Fibroblast of skin of right biceps (primary cell): ENCODE measurements at places on chromosomes 16 and 17.
A peak's percentile ranks its signal among the peaks of the same experiment; 100 is the strongest.

DNA sequence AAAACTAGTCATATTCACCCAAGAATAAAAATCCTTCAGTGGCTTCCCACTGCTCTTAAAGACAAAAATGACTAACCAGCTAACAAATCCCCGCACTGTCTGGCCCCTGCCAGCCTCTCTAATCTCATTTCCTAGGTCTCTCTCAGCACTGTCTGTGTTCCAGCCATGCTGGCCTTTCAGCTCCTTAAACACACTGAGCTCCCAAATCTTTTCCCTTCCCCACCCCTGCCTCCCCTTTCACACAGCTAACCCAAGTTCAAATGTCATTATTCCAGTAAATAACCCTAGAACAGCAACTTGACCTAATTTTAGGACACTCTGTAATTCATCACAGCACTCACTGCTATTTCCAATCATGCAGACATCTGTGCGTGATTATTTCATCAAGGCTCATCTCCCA is 7.8 kb downstream of the SHCBP1 start:
- DNase-seq, result no peak

DNA sequence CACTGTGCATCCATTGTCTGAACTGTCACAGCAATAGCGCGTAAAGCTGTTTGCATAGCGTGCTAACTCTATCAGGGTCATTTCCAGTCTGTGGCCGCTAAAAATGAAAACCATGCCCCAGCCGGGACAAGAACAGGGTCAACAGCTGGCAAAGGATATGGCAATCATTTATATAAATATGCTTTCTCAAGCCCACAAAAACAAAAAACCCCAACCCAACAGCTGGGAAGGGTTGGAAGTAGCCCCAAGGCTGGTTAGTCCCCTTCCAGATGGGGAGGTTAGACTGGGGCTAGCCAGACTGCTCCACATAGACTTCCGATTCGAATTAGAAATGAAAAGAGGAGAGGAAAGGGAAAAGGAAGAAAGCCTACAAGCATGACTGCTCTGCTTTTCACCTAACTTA is 203.3 kb upstream of the TBX2 start:
- no peak for DNase-seq

- DNase-seq, result peak; percentile 22
Observed at GRCh38 chr16:60788631-60789030, 1247.6 kb downstream of the CDH8 start.

DNA sequence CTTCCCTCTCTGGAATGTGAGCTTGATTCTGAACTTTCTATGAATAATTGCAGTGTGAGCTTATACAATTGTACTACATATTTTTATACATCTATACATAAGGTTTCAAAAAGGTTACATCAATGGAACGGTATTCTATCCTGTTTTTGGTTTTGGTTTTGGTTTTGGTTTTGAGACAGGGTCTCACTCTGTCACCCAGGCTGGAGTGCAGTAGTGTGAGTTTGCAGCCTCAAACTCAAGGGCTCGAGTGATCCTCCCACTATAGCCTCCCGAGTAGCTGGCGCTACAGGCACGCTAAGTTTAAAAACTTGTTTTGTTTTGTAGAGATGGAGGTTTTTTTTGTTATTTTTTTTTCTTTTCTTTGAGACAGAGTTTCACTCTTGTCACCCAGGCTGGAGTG is 1.1 kb downstream of the CTRB1 start:
- no peak for DNase-seq

- DNase-seq, result peak; percentile 90
Observed at GRCh38 chr17:65560628-65561451, 608 bp downstream of the AXIN2 start.

GRCh38 chr17:38693700-38694329 is 11.3 kb upstream of the MLLT6 start:
- peak; percentile 41 for DNase-seq

GRCh38 chr17:163514-164098 is 17.8 kb downstream of the DOC2B start:
- DNase-seq, result no peak

- no peak for DNase-seq
Observed at GRCh38 chr16:67157892-67158635, 1.6 kb downstream of the TRADD start.

DNA sequence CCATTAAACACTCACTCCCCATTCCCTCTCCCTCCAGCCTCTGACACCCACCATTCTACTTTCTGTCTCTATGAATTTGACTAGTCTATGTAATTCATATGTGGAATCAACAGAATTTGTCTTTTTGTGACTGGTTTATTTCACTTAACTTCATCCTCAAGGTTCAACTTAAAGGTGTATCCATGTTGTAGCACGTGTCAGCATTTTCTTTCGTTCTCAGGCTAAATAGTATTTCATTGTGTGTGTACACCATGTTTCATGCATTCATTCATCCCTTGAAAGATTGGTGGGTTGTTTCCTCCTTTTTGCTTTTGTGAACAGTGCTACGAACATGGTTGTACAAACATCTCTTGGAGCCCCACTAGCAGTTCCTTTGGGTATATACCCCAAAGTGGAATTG is 36.0 kb downstream of the ATP2C2 start:
- no peak for DNase-seq

DNA sequence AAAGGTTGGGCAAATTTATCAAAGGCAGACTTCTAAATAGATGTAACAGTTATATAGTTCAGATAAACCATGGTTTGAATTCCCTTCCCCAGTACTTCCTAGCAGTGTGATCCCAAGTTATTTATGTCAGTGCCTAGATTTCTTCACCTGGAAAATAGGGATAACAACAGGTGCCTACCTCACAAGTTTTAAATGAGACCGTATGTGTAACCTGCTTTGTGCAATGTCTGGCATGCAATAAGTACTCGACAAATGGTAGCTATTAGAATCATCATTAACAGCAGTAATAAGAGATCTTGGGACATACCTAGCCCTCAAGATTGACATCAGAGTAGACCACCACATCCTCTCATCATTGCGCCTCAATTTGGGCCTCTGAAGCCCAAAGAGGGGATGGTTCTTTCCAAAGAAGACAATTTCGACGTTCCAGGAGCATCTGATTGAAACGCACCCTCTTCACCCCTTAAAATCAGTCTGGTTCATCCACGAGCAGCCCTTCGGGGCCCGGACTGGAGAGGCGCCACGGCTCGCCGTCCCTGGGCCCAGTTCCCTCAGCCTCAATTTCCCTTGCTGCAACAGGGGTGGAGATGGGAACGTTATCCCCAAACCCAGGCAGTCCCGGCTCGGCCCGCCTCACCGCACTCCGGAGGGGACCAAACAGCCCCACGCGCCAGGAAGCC is 541 bp downstream of the ACACA start:
- DNase-seq, result no peak

DNA sequence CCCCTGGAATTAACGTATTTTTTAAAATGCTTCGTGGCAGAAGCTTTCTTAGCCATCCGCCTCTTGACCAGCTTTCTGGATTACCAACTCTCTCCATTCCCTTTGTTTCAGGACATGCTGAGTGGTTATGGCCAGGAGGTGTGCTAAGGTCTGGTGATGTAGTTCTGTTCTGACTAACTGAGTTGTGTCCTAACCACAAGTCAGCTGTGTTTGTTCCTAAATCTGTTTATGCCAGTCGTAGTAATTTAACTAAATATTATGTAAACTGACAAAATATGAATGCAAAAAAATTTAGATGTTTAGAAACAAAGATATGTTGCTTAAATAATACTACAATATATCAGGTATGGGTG is 61.6 kb downstream of the MRTFB start:
- DNase-seq, result no peak

DNA sequence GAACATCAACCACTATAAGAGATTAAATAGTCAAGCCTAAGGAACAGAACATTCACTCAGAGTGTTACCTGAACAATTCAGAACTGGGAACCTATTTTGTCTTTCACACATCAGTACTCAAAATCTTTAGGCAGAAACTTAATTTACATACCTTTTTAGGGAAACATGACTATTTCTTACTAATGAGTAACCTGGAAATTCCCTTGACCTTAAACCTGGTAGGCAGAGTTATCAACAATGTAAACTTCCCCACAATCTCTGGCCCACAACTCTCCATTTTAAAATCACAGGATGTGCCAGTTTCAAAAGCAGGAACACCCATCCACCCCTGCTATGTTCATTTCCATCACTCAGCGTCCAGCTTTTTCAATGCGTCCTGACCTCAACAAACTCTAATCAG is 132.9 kb upstream of the ANKFN1 start:
- DNase-seq, result no peak

DNA sequence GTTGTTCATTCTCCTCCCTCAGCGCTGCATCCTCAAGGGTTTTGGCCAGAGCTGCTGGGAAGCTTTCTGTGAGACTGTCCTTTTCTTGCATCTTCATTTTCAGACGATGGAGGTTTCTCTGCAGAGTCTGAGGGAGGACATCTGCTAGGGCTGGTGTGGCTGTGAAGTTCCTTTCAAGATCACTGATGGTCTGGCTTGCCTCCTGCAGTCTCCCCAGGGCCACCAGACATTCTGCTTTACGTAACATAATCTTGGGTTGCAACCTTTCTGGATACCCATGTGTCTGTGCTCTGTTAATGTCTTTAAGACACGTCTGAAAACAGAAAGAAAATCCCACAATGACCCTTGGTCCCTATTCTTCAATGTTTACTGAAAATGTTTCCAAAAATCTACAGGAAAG is 29.0 kb downstream of the SMYD4 start:
- DNase-seq, result no peak

GRCh38 chr16:85615852-85616606 is 2.9 kb downstream of the GSE1 start:
- peak; percentile 94 for DNase-seq
